ENCODE measurements at places on chromosomes 16 and 17. TPM values are rescaled to one million over a fixed set of nuclear protein-coding genes. Genes with fewer than 3 reads are reported as not detected.

GRCh38 chr16:9107025-9107970, 15.9 kb downstream of the HAPSTR1 start:
- no peak for DNase-seq

GRCh38 chr16:29909391-29909790, 9.1 kb downstream of the ASPHD1 start:
- DNase-seq: no peak

DNA sequence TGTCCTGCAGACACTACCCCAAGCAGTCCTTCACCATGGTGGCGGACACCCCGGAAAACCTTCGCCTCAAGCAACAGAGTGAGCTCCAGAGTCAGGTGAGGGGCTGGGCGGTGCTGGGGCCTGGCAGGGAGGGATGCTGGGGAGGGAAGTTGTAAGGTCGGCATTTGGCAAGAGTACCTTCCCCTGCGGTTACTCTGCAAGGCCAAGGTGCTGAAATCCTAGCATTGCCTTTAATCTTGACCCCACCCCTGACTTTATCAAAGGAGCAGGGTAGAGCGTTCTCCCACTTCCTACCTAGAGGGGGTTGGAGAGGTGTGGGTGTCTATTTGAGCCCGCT, 20.5 kb downstream of the LASP1 start:
- DNase-seq: no peak

DNA sequence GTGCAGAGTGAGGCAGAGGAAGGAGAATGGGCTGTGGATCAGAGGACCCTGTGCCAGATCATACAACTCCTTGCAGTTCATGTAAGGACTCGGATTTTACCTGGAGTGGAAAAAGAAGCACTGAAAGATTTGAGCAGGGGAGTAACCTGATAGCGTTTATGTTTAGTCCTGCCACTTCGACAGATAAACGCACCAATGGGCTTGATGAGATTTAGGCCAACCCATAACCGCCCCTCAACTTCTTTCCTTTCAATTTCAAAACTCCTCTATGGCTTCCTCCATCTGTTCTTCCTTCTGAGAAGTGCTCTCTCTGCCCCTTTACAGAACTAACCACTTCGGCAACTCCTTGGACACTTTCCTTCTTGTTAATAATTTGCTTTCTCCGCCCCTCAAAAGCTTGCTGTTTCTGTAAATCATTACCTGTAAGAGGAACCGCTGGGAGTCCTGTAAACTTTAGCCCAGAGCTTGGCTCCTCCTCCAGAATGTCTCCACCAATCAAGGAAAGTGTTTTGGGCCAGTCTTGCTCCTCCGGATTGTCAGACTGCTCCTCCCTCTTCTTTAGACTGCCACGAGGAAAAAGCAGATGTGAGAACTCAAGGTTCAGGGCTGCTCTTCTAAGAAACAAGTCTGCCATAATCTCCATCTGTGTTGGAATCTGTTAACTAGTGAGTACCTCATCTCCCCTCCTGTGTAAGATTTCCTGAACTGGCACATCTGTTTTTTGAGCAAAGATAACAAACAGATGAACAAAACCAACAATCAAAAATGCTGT, at the start of gene ACSM3:
Gene ACSM3, plus strand, starts transcription at position 554 of the 772 bp plus-strand sequence. CDS start 6,021 bp downstream, outside the sequence.
- DNase-seq: no peak

DNA sequence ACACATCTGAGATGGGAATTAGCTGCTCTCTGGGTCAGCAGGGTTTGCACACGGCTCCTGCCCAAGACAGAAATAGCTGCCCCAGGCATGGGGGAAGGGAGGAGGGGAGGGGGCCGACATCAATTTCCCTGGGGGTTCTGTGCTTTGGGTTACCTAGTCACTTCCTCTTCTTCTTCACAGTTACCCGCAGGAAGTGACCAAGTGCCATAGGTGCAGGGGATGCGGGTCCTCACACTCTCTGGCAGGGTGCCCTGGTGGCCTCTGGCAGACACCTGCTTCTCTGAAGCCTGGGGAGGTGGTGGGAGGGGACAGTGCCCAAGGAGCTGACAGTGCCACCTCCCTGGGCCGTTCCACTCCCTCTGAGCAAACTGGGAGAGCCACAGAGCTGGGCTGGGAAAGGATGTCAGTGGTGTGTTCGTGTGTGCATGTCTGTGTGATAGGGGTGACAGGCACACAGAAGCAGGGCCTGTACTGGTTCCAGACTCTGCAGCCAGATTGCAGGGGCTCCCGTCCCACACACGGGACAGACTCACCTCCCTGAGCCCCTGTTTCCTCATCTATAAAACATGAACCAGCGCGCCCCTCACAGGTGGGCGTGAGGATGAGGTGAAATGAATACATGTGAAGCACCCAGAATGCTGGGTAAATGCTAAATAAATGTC, 18.2 kb downstream of the SCN4A start:
- DNase-seq: no peak

PIPOX gene
- total RNA-seq: 1.7 TPM

All from vagina (tissue), 2 donors.